ENCODE measurements at places on chromosomes 3 and 15.

- DNase-seq = no peak
Measured at GRCh38 chr3:17782751-17783150, 40.3 kb upstream of the TBC1D5 start.

DNA sequence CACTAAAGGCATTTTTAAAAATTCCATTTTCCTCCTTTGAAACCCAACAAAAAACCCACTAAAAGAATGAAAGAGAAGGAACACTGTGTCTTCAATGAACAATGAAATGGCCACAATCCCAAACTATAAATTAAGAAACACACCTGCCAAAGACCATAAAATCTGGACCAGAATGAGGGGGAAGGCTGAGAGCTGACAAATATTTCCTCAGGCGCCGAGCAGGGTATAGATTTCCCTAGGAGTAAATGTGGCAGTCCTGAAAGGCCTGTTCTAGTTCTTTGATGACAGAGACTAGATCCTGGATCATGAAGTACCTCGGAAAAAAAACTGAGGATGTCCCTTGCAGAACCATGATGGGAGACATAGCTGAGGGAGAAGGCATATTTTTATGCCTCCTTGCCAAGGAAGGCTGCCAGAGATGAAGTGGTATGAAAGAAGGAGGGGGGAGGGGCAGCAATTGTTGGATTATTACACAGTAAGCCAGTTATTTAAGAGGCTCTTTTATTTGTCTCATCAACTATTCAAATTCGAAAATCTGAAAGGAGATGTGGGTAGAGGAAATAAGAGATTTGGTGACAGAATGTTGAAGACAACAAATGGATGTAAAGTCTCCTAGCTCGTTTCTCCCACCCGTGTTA lies 275.3 kb upstream of the GOLGA6L4 start:
- DNase-seq = no peak

- no peak for DNase-seq
Measured at GRCh38 chr15:37140531-37141058, 40.2 kb upstream of the MEIS2 start.

- no peak for DNase-seq
Measured at GRCh38 chr3:103963599-103963998, 1403.1 kb upstream of the ALCAM start.

DNA sequence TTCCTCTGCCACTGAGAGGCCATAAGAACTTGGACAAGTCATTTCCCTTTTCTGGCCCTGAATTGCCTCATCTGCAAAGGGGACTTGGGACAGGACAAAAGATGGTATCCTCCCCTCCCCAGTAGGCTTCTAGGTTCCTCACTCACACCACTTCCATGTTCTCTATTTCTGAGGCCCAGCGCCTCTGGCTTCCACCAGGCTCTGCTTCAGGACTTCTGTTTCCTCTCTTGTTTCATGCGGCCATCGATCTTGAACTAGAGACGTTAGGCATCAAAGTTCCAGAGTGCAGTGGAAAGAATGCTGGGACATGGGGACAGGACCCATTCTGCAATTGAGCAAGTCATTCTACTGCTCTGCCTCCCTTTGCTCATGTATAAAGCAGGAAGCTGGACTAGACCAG lies 1.7 kb downstream of the TM4SF4 start:
- no peak for DNase-seq

GRCh38 chr3:8968375-8968882 lies 5.2 kb upstream of the RAD18 start:
- no peak for DNase-seq

DNA sequence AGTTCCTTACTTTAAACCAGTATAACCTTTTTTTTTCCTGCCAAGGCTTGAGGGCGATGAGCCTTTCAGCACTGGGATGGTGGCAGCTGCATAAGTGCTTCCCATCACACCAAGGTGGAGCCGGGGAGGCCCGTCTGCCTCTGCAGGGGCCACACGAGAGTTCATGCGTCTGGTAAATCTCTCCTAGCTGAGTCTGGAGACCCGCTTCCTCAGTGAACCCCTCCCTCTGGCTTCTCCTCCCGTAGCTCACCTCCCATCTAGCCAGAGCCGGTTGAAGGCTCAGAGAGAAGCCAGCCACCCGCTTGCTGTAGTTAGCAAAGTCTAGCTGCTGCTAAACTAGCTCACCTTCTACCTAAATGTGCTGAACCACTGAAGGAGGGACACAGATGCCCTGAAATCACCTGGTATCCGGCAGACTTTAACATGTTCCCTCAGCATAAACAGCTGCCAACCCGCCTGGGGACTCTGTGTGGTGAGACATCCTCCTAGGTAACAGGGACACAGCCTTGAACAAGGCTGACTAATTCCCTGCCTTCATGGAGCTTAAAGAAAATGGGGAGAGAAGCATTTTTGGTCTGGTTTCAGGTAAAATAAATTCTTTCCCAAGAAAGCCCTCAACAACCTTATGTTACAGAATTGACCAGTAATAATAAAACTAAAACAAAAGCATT lies 42.9 kb downstream of the RLBP1 start:
- DNase-seq = no peak

DNA sequence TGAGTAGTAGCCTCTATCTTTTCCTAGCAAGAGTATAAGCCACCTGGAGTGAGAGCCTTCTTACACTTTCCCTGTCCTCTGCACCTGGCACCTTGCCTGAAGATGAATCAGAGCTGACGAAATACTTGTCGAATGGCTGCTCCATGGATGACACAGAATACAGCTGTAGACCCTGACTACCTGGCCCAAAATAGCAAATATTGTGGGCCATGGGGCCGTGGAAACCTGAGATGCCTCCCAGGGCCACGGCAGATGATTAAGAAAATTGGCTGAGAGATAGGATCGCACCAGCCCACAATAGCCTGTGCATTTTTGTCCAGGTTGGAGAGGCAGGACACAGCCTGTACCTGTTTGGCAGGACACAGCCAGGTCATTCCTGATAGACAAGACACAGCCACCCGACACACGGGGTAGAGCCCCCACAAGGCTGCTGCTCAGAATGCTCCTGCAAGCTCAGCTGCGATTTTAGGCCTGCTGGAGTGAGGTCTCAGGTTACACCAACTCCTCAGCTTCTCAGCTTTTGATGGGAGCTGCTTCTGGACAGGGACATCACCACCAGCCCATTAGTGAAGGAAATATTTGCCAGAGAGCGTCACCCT lies 22.9 kb upstream of the TPM1 start:
- no peak for DNase-seq

- DNase-seq = no peak
Measured at GRCh38 chr15:72099155-72099554, 18.8 kb downstream of the MYO9A start.

DNA sequence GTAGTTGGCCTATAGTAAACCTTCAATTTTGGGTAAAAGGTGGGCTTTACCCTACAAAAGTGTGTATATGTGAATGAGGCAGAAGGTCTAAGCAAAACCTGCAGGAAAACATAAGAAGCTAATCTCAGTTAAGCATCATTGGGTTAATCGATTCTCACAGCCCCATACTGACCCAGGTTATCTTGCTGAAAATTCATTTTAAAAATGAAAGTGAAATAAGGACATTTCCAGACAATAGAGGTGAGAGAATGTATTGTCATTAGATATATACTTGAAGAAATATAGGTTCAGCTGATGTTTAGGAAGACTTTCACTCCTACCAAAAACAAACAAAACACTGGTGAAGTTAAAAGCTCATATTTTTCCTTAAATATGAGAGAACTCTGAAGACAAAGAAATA lies 85.6 kb downstream of the MCF2L2 start:
- DNase-seq = no peak

DNA sequence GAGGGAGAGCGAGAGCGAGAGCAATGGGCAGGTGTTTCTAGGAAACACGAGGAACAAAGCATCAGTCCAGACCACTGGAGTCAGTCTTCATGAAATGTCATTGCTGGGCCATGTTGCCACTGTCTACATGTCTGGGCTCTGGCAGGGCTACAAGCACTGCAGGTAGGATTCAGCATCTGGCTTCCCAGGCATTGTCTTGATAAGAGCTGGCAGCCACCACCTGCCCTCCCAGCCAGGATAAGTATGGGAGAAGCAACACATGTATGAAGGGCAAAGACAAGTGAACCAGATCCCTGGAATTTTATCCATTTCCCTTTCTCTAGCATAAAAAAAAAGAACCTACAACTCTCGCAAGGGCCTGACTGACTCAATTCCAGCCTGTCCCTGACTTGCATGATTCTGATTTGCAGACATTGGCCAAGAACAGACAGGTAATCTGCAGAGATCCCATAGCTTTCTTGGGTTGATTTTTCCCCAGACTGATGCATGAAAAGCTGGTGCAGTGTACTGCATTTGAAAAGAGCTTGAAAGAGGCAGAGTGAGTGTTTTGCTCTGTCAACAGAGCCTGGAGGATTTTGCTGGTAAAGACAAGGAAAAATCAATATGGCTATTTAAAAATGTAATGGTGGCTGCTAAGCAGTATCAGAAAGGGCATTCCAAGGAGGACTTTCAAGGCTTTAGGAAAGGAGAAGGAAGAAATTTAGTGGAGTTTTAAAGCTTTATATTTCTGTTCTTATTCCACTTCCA lies 157.2 kb upstream of the MYRIP start:
- no peak for DNase-seq

DNA sequence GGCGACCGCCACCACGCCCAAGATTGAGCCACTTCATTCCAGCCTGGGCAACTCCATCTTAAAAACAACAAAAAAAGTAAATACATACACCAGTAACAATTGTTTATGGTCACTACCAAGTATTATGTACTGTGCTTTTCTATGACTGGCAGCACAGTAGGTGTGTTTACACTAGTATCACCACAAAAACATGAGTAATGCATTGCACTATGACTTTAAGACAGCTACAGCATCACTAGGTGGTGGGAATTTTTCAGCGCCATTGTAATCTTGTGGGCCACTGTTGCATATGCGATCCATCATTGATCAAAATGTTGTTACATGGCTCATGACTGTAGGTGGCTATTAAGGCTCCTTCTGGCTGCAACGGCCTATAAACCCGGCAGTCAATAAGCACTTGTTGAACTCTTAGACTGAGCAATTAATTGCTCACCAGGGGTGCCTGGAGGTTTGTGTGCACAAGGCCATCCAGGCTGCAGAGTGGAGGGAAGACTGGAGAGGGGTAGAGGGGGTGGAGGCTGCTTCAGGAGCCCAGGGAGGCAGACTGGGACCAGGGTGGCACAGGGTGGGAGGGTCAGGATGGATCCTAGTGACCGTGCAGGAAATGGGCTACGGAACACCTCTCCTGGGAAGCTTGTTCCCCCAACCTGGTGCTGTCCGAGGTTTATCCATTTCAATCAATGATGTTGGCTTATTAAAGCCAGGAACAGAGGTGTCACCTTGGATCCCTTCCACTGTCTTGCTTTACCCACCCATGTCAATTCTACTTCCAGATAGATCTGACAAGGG lies 17.9 kb upstream of the COPG1 start:
- DNase-seq = no peak

- no peak for DNase-seq
Measured at GRCh38 chr15:69660114-69660513, 207.5 kb downstream of the RPLP1 start.

- no peak for DNase-seq
Measured at GRCh38 chr15:87123676-87124382, 1044.2 kb downstream of the AGBL1 start.

DNA sequence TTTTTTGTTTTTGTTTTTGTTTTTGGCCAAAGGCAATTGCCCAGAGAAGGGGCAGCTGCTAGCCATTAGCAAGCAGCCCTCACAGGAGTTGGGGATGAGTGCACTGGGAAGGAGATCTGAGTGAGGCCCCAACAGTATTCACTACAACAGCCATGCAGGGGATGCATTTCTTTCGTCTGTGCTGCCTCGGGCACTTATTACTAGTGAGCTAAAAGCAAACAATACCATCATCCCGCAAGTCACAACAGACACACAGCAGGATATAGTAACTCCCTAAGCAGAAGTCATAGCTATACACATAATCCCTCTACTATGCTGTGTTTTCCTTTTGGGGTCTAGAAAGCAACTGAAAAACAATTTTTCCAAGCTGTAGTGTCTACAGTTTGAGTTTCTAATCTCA lies 27.2 kb downstream of the CRTAP start:
- DNase-seq = no peak

- DNase-seq = no peak
Measured at GRCh38 chr3:181913254-181913653, 201.5 kb downstream of the SOX2 start.

- DNase-seq = peak; percentile 76
Measured at GRCh38 chr15:70528270-70528706, 235.1 kb downstream of the UACA start.

DNA sequence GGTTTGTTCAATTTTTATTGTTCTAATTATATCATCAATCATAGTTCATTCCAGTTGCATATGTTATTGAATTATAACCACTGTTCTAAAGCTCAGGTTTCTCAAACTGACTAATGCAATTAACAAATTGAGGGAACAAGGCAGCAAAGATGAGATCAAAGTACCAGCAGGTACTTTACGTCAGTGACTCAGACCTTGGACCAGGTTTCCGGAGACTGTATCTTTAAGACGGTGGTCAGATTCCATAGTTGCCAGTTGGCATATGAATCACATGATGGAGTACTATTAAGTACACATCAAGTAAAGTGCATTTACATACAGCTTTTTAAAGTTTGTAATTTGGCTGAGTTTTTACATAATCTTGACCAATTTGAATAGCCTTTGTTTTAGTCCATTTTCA lies 583.6 kb upstream of the ROBO2 start:
- DNase-seq = no peak

- peak; percentile 55 for DNase-seq
Measured at GRCh38 chr3:187318819-187319616, 27.5 kb upstream of the MASP1 start.

DNA sequence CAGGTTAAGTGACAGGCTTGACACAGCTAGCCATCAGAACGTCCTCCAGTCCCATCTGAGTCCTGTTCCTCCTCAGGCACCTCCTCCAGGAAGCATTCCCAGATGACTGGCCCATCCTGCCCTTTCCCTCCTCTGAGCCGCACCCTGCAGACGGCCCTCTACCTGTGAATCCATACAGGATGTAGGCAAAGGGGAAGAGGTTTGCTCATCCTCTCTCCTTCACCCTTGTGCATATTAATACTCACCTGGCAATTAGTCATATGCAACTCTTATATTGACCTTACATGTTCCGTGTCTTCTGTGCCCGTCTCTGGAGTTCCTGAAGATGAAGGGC lies 61.9 kb downstream of the SMAD3 start:
- no peak for DNase-seq

- no peak for DNase-seq
Measured at GRCh38 chr3:144466114-144466513, 494.5 kb downstream of the DIPK2A start.

GRCh38 chr15:59051873-59052861 lies 52.8 kb upstream of the CCNB2 start:
- DNase-seq = peak; percentile 19

GRCh38 chr3:55823001-55823400 lies 335.9 kb upstream of the WNT5A start:
- DNase-seq = no peak

GRCh38 chr3:58161435-58162398 lies 49.1 kb downstream of the DNASE1L3 start:
- DNase-seq = no peak

DNA sequence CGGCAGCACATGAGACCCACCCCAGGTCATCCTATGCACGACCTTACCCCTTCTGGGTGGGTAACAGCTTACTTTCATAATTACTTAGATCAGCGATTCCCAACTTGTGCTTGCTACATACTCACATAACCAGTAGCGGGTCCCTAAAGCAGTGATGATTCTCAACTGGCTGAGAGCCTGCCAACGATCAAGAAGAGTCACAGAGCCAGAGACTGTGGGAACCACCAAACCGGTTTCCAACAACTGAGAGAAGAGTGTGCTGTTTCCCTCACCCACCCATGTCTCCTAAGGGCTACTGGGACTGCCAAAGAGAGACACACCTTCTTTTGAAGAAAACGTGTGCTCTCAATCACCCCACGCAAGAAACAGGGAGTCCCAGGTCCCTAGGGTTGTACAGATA lies 12.0 kb upstream of the XXYLT1 start:
- DNase-seq = no peak

All from CD4-positive, alpha-beta memory T cell (primary cell).